WERI-Rb-1 (cell line): ENCODE measurements at places on chromosomes 7 and 10.

- DNase-seq, result no peak
Measured at GRCh38 chr7:43869867-43870240, 537 bp upstream of the MRPS24 start.

- DNase-seq, result no peak
Measured at GRCh38 chr7:55513868-55514267, 58.4 kb downstream of the VOPP1 start.

DNA sequence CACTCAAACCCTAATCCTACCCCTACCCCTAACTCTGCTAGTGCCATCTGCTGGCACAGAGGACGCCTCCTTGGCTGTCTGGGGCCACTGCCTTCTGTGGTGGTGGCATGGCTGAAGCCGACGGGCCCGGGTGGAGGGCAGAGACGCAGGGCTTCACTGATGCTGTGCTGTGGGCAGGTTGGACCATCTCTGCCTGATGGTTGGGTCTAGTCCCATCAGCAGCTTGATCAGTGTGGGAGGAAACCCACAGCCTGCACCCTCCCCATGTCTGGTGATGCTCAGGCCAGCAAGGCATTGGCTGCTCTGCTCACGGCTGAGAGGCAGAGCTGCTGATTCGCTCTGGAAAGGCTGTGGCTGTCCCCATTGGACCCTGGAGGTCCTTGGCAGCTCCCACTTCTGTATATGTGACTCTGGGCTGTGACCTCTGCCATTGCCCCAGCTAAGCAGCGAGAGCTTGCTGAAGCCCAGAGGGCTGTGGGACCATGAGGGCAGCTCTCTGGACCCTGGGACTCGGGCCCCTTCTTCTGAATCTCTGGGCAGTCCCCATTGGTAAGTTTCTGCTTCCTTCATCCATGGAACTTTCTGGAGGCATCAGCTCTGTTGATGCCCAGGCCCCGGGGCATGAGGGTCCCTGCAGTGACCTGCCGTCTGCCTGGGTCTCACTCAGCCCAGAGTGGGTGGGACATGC, at the start of gene SCART1:
Gene SCART1 (plus strand): TSS at position 430 of the 688 bp plus-strand sequence. CDS start 53 bp downstream, at position 483.
- DNase-seq, result no peak

GRCh38 chr7:37495574-37496184, 47.0 kb upstream of the ELMO1 start:
- DNase-seq, result no peak

- no peak for DNase-seq
Measured at GRCh38 chr10:68109331-68109730, at the start of gene MYPN. Gene MYPN, plus strand, starts transcription at chr10:68109488. Its CDS starts 11,951 bp downstream, at chr10:68121439.

- peak; percentile 28 for DNase-seq
Measured at GRCh38 chr10:52740913-52741675, 31.5 kb downstream of the MBL2 start.

- DNase-seq, result no peak
Measured at GRCh38 chr7:112410092-112410491, 40.2 kb upstream of the IFRD1 start.

DNA sequence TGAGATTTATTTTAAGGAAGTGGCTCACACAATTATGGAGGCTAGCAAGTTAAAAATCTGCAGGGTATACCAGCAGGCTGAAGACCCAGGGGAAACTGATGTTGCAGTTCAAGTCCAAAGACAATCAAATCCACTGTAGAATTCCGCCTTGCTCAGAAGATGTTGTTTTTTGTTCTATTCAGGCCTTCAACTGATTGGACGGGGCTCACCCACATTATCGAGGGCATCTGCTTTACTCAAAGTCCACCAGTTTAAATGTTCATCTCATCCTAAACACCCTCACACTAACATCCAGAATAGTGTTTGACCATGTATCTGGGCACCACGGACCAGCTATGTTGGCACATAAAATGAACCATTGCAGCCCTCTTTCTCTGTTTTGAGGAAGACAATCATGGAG, 211.2 kb upstream of the GPR26 start:
- DNase-seq, result no peak

DNA sequence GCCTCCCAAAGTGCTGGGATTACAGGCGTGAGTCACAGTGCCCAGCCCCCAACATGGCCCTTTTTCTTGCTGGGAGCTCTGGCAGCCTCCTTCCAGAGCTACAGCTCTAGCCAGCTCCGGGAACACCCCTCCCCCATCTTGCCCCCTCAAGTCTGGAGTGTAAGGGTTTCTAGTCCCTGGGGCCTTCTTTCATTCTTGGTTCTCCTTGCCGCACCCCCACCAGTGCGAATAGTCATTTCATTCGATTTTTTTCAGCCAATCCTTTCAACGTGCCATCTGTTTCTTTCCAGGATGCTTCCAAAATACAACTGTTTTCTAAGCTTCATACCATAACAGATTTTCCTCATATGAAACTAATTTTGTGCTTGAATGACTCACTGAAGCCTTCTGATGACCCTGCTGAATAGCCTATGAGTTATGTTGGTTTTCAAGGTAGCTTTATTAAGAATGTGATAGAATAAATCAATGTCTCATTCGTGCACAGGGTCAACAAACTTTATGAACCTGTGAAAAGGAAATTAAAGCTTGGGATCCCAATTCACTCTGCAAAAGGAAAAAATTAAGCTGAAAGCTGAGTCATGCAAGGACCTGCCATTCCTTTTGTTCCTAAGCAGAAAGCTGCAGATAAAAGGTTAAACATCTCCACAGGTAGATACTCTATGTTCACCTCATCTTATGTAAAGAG, 38.6 kb downstream of the CDC14C start:
- no peak for DNase-seq

DNA sequence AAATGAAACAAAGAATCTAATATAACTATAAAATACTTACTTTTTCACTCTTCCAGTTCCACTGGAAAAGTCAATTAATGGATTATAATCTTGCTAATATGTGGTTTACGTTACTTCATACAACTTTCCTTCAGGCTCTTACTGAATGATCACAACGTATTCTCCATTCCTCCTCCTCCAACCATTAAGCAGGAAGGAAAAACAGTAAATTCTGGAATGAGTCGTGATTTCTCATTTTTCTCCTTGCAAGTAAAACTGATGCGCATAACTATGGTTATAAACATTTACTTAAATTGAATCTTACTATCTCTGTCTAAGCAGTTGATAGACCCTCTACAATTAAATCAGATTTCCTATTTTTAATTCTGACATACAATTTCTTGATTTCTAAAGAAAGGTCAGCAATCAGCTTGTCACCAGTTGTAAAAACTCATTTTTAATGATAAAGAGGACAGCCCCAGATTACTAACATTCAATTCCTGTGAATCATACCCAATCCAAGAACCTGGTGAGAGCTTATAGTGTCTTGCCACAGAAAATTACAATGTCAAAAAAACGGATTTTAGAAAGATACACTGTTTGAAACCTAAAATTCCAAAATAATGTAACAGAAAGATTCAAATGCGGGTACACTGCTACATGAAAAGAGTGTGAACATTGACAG, 64.3 kb downstream of the EZH2 start:
- DNase-seq, result no peak

DNA sequence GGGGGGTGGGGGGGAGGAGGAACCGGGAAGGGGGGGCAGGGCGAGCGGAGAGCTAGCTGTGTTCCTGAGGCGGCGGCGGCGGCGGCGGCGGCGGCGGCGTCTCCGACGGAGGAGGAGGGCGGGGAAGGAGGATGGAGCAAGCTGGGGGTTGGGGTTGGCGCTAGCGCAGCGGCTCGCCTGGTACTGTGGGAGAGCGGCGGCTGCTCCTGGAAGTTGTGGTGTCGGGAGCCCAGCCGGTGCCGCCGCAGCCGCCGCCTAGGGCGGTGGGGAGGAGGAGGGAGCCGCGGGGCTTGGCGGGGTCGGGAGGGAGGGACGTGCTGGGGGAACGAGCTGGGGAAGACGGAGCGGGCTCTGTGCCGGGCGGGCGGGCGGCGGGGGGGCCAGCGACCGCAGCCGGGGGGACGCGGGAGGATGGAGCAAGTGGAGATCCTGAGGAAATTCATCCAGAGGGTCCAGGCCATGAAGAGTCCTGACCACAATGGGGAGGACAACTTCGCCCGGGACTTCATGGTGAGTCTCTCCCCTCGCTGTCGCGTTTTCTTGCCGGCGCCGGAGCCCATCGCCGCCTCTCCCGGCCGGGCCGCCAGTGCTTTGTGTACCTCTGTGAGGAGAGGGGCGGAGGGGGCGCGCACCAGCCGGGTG, at the start of gene PTPN12:
Gene PTPN12 (plus strand): TSS at position 160 of the 642 bp plus-strand sequence. CDS start 252 bp downstream, at position 412.
- no peak for DNase-seq

DNA sequence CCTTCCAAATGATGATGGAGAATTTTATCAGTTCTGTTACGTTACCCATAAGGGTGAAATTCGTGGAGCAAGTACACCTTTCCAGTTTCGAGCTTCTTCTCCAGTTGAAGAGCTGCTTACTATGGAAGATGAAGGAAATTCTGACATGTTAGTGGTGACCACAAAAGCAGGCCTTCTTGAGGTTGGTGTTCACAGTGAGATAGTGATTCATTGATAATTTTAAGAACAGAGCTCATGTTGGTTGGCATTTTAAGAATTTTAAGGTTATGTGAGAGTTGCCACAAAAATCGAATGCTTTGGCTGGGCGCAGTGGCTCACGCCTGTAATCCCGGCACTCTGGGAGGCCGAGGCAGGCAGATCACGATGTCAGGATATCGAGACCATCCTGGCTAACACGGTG, 25.9 kb downstream of the TAX1BP1 start:
- no peak for DNase-seq

DNA sequence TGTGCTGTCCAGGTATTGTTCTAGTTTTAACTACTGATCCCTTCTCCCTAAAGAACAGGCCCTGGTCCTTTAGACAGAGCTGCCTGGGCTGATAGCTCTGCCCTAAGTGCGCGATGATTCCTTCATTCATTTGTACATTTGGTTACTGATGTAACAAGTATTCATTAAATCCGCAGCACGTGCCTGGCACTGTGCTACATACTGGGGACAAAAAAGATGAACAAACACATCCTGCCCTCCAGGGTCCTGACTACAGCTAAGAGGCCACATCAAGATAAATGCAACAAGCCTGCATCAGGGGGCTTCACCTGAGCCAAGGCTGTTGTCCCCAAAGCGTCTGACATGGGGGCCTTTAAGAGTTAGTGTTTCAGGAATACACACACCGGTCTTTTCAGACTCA, 99.0 kb upstream of the PODXL start:
- no peak for DNase-seq

- DNase-seq, result no peak
Measured at GRCh38 chr7:98900815-98901214, 22.5 kb downstream of the TRRAP start.

- no peak for DNase-seq
Measured at GRCh38 chr10:79021948-79022499, 46.7 kb upstream of the ZMIZ1 start.

GRCh38 chr10:3745521-3745920, 39.5 kb downstream of the KLF6 start:
- DNase-seq, result no peak

DNA sequence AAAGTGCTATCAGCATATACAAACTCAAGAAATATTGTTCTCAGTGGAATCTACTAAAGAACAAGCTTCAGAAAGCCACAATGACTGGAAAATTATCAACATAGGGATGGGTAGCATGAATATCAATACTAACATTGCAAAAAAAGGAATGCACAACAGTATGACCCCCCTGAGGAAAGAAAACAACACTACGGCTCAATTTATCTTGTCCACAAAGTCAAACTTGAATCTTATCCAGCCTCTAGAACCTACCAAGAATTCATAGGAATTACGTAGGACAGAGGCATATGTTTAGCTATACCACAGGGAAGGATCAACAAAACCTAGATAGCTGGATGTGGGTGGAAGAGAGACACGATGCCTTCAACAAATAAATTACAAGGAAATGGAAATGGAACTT, 54.6 kb downstream of the AGMO start:
- no peak for DNase-seq

GRCh38 chr7:1611708-1612241, 41.9 kb upstream of the PSMG3 start:
- peak; percentile 99 for DNase-seq

- DNase-seq, result no peak
Measured at GRCh38 chr7:47496666-47497065, 85.2 kb downstream of the TNS3 start.

DNA sequence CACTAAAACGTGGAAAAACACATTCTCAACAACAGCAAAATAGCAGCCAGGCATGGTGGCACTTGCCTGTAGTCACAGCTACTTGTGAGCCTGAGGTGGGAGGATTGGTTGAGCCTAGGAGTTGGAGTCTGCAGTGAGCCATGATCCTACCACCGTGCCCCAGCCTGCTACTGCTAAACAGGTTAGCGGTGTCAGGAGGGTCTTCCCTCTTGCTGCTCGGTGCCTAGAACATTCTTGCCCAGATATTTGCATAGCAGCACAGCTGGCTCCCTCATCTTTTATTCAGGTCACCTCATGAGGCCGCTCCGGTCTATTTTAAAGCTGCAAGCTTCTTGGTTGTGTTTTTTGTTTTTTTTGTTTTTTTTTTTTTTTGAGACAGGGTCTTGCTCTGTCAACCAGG, 2.9 kb upstream of the RABGEF1 start:
- no peak for DNase-seq

- DNase-seq, result no peak
Measured at GRCh38 chr7:43781726-43782607, 23.5 kb downstream of the BLVRA start.

GRCh38 chr10:48791267-48791928, 106.7 kb downstream of the WDFY4 start:
- no peak for DNase-seq

GRCh38 chr7:53607961-53608360, 572.5 kb downstream of the POM121L12 start:
- DNase-seq, result no peak

- DNase-seq, result no peak
Measured at GRCh38 chr10:93392121-93392520, 90.0 kb downstream of the MYOF start.

DNA sequence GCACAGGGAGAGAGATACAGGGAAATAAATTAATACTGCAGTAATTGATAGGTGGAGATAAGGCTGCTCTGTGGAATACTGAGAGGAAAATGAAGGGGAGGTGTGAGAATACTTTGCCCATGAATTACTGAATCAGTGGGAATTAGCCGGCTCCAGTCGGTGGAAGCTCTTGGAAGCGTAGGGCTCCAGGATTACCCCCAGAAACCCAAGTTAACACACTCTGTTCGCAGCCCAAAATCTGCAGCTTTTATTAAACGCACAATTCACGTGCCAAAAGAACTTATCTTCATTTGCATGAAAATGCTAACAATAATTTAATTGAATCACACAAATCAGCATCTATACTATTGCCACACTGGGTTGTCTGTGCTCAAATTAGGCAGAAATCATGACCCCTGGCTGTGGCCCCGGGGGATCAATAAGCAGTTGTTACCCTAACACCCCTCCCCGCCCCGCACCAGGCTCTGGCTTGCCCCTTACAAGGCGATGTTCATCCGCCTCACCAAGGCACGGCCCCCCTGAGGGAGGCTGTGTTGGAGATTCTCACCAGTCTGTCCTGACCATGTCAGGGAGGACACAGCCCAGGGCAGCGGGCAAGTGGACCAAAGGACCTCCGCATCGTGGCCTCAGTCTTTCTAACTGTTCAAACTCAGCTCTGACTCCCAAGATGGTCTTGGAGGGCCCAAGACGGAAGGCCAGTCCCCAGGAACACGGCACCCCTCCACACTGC, 48.4 kb upstream of the MGMT start:
- DNase-seq, result no peak

GRCh38 chr7:150439967-150440366, 10.5 kb upstream of the GIMAP8 start:
- DNase-seq, result no peak
